ENCODE measurements at places on chromosomes 13 and 19. TPM values are rescaled to one million over a fixed set of nuclear protein-coding genes. Genes with fewer than 3 reads are reported as not detected.

GRCh38 chr13:32627793-32628192, 41.5 kb downstream of the PDS5B start:
- DNase-seq: no peak

GRCh38 chr13:32790731-32791130, 204.5 kb downstream of the PDS5B start:
- DNase-seq: peak; percentile 7

GRCh38 chr13:49424011-49424560, 19.8 kb downstream of the CAB39L start:
- no peak for DNase-seq

DNA sequence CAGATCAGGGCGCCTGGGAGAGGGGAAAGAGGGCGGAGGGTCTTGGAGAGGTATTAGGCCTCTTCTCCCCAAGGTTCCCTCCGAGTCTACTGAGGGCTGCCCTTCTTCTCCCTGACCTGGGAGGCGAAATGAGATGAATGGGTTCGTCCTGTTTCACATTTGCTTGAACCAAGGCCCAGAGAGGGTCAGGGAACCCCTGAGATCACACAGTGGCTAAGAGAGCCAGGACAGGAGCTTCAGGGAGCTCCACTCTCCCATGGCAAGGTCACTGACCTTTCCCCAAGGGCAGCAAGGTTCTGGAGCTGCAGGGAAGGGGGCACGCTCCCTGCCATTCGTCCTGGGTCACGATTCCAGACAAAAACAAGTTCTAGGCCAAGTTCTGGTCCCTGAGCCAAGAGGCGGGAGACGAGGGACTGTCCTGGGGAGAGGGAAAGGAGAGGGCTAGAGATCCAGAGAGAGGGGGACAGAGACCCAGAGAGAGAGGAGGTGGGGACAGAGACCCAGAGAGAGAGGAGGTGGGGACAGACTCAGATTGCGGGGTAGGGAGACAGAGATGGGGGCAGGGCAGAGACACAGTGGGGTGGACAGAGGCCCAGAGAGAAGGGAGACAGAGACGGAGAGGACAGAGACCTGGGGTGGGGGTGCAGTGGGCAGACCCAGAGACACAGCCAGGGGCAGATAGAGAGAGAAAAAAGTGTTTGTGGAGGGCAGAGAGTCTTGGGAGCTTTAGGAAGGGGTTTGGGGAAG, 541 bp downstream of the ASPDH start:
- no peak for DNase-seq

- DNase-seq: no peak
These were observed 2.3 kb upstream of the TMEM91 start for GRCh38 chr19:41373993-41374392.

- DNase-seq: no peak
These were observed 84.9 kb downstream of the DPF1 start for GRCh38 chr19:38139122-38139521.

- no peak for DNase-seq
These were observed 259.0 kb downstream of the NALCN start for GRCh38 chr13:101157261-101157660.

DNA sequence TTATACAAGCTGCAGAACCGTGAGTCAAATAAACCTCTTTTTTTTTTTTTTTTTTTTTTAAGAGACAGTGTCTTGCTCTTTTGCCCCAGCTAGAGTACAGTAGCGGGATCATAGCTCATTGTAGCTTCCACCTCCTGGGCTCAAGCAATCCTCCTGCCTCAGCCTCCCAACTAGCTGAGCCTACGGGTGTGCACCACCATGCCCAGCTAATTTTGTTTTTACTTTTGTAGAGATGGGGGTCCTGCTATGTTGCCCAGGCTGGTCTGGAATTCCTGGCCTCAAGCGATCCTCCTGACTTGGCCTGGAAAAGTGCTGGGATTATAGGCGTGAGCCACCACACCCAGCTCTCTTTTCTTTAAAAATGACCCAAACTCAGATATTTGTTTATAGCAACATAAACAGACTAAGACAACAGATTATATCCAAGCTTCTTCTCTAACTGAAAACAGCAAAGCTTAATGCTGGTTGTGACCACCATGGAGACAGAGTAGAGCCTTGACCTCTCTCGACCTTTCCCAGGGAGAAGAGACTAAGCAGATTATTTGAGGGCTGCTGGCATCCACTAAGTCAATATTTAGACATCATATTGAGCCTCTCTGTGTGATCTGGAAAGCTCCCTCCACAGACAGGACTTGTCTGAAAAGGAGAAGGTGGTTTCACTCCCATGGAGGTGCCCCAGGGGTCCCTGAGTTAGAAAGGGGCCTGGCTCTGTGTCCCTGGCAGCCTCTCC, 150.0 kb downstream of the KCTD15 start:
- no peak for DNase-seq

- peak; percentile 48 for DNase-seq
These were observed 911 bp downstream of the ENOX1 start for GRCh38 chr13:43785650-43786471.

DNA sequence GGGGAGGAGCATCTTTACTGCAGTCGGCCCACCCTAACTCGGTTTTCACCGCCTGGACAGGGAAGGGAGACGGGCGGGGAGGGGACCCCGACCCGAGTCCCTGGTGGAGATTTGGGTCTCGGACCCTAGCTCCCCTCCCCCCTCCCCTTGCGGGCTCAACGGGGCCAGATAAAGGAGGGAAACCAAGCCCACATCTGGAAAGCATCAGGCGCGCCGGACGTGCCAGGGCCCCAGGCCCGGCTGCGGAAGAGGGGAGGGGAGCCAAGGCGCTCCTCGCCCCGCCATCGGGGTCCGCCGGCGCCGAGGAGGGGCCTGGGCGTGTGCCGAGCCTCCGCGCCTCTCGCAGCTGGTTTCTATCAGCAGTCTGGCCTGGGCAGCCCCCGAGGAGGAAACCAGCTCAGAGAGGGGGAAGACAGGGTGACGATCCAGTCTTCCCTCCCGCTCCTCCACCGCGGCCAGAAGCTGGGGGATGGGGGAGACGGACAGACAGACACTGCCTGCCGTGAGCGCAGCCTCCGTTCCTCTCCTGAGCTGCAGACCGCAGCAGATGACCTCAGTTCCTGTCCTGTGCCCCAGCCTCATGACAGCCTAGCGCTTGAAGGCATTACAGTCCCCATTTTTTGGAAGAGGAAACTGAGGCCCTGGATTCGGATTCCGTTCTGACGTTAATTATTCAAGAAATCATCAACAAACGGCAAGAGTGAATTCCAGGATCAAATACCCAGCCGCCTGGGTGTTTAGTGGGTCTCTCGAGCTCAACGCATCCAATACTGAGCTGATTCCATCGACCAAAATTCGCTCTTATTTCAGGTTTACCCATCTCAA, 3.6 kb upstream of the GNG8 start:
- no peak for DNase-seq

- no peak for DNase-seq
These were observed 9.3 kb upstream of the PSPC1 start for GRCh38 chr13:19791953-19792537.

GRCh38 chr13:74289861-74290773, 155.9 kb upstream of the KLF12 start:
- peak; percentile 49 for DNase-seq

ZMYM2 gene
- total RNA-seq: 34.7 TPM

PEX11G gene
- 8.6 TPM for total RNA-seq

CCDC106 gene
- total RNA-seq: 41.4 TPM

SHISA7 gene
- total RNA-seq: not detected

ANKRD24 gene
- 0.33 TPM for total RNA-seq

RFPL4A gene
- not detected for total RNA-seq

KXD1 gene
- 137 TPM for total RNA-seq

IZUMO2 gene
- not detected for total RNA-seq

CNFN gene
- total RNA-seq: 4.1 TPM

ZNF440 gene
- 11.6 TPM for total RNA-seq

LGALS7 gene
- total RNA-seq: not detected

IFNL1 gene
- total RNA-seq: not detected
